ENCODE measurements at places on chromosomes 11 and 22. TPM values are rescaled to one million over a fixed set of nuclear protein-coding genes. Genes with fewer than 3 reads are reported as not detected.
A peak's percentile ranks its signal among the peaks of the same experiment; 100 is the strongest.

The SUSD2 gene
- total RNA-seq, result 4.0 TPM

The OR5B21 gene
- total RNA-seq, result not detected

The SCN4B gene
- total RNA-seq, result 1.1 TPM

The SCGB1C1 gene
- 0.41 TPM for total RNA-seq

The MIOX gene
- total RNA-seq, result not detected

GRCh38 chr11:17510507-17511206 is 33.6 kb downstream of the USH1C start:
- no peaks in the 10 kb centered on the region for H3K27me3 ChIP-seq
- no peaks in the 10 kb centered on the region for H3K36me3 ChIP-seq
- no peak overlapping the region for H3K4me3 ChIP-seq
- DNase-seq, result no peak

- no peaks in the 10 kb centered on the region for H3K27me3 ChIP-seq
- no peak overlapping the region for H3K4me3 ChIP-seq
- H3K27ac ChIP-seq, result no peak overlapping the region
- H3K4me1 ChIP-seq, result no peaks in the 10 kb centered on the region
- no peaks in the 10 kb centered on the region for H3K36me3 ChIP-seq
Observed at GRCh38 chr11:70595452-70595851, 197.1 kb downstream of the CTTN start.

DNA sequence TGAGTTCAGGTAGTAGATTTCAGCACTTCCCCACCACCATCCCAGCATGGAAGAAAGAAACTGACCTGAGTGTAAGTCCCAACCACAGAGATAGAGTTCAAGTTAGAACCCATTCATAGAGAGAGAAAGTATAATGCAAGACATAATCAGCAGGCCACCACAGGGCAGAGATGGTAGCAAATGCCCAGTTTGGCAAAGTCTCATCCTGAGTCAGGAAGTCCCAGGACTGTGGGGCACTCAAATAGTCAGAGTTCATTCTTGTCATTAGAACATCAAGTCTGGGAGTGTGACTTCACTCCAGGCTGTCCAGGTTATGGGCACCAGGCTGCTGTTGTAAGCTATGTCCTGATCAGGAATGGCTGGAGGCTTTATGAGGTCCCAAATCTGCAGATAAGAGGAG is 72.0 kb upstream of the USP47 start:
- H3K4me3 ChIP-seq, result no peak overlapping the region
- no peak for DNase-seq
- no peaks in the 10 kb centered on the region for H3K4me1 ChIP-seq
- no peaks in the 10 kb centered on the region for H3K27me3 ChIP-seq
- no peak overlapping the region for H3K27ac ChIP-seq

DNA sequence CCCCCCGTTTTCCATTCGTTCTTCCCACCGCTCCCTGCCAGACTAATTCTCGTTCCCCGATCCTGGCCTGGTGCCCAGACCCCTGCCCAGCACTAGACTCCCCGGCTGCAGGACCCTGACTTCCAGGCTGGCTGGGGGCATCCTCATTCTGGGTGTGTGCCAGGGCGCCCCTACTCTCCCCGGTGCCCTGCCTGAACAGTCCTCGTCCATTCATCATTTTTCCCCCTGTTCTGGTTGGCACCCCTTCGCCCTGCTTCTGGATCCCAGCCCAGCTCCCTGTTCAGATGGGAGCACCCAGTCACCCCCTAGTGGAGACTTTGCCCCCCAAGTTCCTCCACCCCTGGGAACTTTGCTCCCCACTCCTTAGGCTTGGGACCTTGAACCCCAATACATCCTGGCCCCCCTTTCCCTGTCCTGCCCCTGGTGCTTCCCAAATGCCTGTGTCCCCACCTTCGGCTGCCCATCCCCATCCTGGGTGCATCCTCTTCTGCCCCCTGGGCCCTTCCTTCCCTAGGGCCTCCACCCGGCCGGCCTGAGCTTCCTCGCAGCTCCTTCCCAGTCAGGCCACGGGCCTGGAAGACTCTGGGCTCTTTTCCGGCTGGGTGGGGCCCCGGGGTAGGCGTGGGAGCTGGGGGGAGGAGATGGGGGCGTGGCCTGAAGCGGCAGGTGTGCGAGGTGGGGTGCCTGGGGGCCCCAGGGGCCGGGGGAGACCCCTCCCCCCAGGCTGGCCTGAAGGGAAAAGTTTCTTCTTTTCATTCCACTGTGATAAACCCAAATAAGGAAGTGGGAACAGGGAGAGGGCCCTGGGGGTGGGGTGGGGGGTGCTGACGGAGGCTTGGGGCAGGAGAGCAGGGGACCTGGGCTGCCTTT is 908 bp downstream of the PLCB3 start:
- peak overlapping the region; percentile 90 for H3K4me3 ChIP-seq
- no peak overlapping the region for H3K27ac ChIP-seq
- peaks cover 4% of the 10 kb centered on the region for H3K4me1 ChIP-seq

DNA sequence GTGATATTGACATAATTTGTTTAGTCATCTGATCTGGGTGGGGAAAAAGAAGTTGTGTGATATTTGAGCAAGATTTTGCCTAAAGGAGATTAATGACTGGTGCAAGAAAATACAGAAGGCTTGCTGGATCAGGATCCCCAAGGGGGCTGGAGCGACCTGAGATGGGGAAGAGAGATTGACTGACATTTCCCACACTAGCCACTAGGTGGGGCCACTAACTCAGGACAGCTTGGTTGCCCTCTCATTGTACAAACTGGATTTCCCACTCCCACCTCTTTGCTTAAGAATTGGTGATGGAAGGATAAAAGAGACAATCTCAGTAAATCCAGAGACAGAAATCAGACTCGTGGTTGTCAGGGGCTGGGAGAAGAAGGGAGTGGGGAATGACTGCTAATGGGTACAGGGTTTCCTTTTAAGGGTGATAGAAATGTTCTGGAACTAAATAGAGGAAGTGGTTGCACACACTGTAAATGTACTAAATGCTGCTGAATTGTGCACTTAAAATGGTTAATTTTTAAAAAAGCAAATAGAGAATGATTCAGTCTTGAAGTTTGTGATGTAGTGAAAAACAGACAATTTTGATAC is 50.7 kb downstream of the CTTN start:
- no peaks in the 10 kb centered on the region for H3K4me1 ChIP-seq
- H3K36me3 ChIP-seq, result no peaks in the 10 kb centered on the region
- no peak for DNase-seq
- H3K27me3 ChIP-seq, result no peaks in the 10 kb centered on the region
- H3K4me3 ChIP-seq, result no peak overlapping the region

DNA sequence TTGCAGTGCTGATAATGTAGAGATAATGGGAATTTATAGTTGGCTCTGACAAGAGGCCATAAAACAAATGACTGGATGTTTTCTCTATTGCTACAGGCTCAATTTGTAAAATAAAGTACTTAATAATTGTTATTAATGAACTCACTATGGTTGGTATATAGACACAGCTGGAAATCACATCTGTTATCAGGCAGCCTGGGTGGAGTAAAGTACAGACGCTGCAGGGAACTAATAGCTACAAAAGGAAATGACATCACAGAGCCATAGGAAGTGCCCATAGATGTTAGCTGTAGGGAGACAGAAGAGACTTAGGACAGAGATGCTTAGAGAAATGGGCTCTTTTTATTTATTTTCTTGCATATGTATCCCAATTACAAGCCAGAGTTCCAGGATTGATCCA is 81.0 kb upstream of the SNX19 start:
- no peaks in the 10 kb centered on the region for H3K36me3 ChIP-seq
- no peaks in the 10 kb centered on the region for H3K4me1 ChIP-seq
- no peak overlapping the region for H3K4me3 ChIP-seq

DNA sequence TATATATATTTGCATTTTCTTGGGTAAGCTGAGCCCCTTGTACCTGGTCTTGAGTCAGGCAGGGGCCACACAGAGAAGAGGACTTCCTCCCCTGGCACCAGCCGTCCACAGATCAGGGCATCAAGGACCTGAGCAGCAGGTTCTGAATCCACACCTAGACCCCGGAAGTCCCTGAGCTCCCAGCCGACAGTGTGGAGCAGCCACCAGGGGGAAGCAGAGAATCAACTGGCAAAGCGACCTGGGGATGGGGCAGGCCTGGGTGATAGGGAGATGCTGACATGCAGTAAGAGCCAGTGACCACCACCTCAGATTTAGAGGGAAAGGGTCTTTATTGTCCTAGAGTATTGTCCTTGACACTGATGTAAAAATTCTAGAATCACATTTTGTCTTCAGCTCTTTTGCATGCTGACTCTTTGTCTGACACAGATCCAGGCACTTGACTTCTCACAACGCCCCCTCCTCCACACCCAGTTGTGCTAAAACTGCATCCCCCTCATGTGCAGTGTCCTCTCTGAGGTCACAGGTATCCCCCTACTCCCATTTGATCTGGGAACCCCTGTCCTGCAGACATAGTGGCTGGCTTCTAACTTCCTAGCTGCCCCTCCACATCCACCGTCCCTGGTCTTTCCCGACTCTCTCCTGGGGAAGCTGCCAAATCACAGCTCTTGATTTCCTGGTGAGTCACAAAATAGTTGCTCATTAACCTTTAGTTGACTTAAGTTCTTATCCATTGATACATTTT is 109.3 kb downstream of the GGTLC2 start:
- H3K4me3 ChIP-seq, result no peak overlapping the region
- DNase-seq, result peak; percentile 63
- H3K27ac ChIP-seq, result peak overlapping the region; percentile 11
- H3K36me3 ChIP-seq, result no peaks in the 10 kb centered on the region
- H3K27me3 ChIP-seq, result no peaks in the 10 kb centered on the region

DNA sequence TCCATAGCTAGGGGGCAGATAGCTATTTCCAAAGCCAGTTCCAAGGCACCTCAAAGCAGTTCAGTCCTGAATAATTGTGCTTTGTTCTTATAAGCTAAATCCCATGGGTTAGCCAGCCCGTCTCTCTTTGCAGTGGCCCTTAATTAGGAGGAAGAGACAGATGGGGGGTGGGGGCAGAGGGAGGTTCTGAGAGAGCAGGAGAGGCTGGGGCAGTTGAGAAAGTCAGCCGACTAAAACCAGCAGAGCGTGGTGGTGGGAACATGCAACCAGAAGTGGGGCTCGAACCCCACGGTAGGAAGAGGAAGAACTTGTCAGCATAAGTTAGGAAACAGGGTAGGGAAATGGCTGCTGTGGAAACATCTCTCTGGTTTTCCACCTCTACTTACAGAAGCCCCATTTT is 10.9 kb upstream of the SCN4B start:
- H3K27ac ChIP-seq, result no peak overlapping the region
- no peaks in the 10 kb centered on the region for H3K27me3 ChIP-seq
- DNase-seq, result no peak
- no peaks in the 10 kb centered on the region for H3K4me1 ChIP-seq
- no peaks in the 10 kb centered on the region for H3K36me3 ChIP-seq

GRCh38 chr11:11969380-11970215 is 38.8 kb downstream of the DKK3 start:
- no peak overlapping the region for H3K27ac ChIP-seq
- peaks cover 8% of the 10 kb centered on the region for H3K4me1 ChIP-seq
- DNase-seq, result no peak
- no peak overlapping the region for H3K4me3 ChIP-seq
- H3K27me3 ChIP-seq, result no peaks in the 10 kb centered on the region

GRCh38 chr11:122007601-122008071 is 108.4 kb downstream of the BLID start:
- no peaks in the 10 kb centered on the region for H3K36me3 ChIP-seq
- no peak overlapping the region for H3K4me3 ChIP-seq
- no peaks in the 10 kb centered on the region for H3K4me1 ChIP-seq
- no peak overlapping the region for H3K27ac ChIP-seq
- H3K27me3 ChIP-seq, result no peaks in the 10 kb centered on the region
- DNase-seq, result no peak

- H3K27me3 ChIP-seq, result no peaks in the 10 kb centered on the region
- H3K27ac ChIP-seq, result peak overlapping the region; percentile 87
- H3K36me3 ChIP-seq, result no peaks in the 10 kb centered on the region
- DNase-seq, result peak; percentile 56
Observed at GRCh38 chr11:34632105-34632791, 11.4 kb downstream of the EHF start.

DNA sequence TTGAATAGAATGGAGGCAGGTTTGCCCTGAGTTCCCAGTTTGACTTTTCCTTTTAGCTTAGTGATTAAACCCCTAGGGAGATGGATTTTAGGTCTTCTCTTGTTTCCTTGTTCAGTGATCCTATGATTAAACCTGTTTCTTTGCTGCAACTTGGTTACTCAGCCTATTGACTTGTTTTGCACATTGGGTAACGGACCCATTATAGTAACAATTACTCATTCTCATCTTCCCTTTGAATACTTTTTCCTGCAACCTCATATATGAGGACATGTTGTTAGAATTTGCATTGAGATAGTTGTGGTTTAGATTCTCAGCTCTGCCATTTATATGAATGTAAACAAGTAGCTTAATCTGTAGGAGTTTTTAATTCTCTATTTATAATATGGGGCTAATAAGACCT is 489.2 kb upstream of the CNTN5 start:
- no peaks in the 10 kb centered on the region for H3K4me1 ChIP-seq
- no peak overlapping the region for H3K27ac ChIP-seq
- H3K4me3 ChIP-seq, result no peak overlapping the region
- H3K36me3 ChIP-seq, result no peaks in the 10 kb centered on the region

DNA sequence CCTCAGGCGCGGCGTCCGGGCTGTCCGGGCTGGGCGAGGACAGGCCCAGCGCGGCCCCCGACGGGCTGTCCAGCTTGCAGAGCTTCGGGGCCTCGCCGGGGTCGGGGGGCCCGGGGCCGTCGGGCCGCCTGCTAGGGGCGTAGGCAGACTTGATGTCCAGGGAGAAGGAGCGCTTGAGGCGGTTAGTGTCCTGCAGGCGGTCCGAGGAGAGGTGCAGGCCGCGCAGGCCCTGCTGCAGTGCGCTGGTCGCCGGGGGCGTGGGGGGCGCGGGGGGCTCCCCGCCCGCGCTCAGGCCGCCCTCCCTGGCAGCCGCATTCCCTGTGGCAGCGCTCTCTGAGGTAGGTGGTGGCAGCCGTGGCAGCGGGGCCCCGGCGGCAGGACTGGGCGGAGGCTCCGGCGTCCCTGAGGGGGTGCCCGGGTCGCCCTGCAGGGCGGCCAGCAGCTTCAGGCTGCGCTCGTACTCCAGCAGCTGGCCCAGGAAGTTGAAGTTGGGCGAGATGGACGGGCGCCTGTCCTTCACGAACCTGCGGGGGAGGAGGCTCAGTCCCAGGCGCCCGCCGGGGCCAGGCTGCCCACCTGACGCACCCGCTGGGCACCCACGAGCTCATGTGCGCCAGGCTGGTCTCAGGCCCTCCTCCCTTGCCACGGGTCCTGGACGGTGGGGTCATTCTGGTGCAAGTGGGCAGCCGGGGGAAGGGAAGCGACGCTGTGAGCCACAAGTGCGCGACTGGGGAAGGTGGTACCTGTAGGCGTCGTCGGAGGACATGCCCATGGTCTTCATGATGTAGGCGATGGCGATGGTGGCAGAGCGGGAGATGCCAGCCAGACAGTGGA is 14.8 kb downstream of the DUSP8 start:
- no peaks in the 10 kb centered on the region for H3K36me3 ChIP-seq
- no peaks in the 10 kb centered on the region for H3K27me3 ChIP-seq
- H3K27ac ChIP-seq, result peak overlapping the region; percentile 88
- peak; percentile 19 for DNase-seq
- H3K4me3 ChIP-seq, result no peak overlapping the region
- peaks cover 20% of the 10 kb centered on the region for H3K4me1 ChIP-seq

All from pancreas (tissue), 10 donors.